ENCODE measurements at places on chromosomes 13 and 19. TPM values are rescaled to one million over a fixed set of nuclear protein-coding genes. Genes with fewer than 3 reads are reported as not detected.

Gene CFD
- total RNA-seq: 7.1 TPM

Gene RINL
- 1.1 TPM for total RNA-seq

Gene PSG3
- not detected for total RNA-seq

Gene SSC5D
- 38.0 TPM for total RNA-seq

Gene MCOLN1
- total RNA-seq: 4.6 TPM

Gene OR7C1
- total RNA-seq: not detected

Gene SIGLEC5
- total RNA-seq: not detected

Gene ZNF536
- not detected for total RNA-seq

Gene CAMSAP3
- total RNA-seq: not detected

Gene GNG7
- total RNA-seq: under 0.01 TPM

Gene SPTBN4
- total RNA-seq: 7.4 TPM

Gene DCLK1
- 6.9 TPM for total RNA-seq

Gene ZNF708
- total RNA-seq: 4.6 TPM

Gene ZNF578
- 3.5 TPM for total RNA-seq

Gene LGALS13
- total RNA-seq: not detected

Gene GJB2
- total RNA-seq: not detected

Gene ZNF229
- 11.0 TPM for total RNA-seq

Gene ANKRD24
- 1.2 TPM for total RNA-seq

Gene FPR1
- total RNA-seq: 0.11 TPM

Gene ZNF724
- total RNA-seq: 11.6 TPM

Gene SYT5
- total RNA-seq: 0.12 TPM

Gene ERICH4
- total RNA-seq: not detected

Gene BEST2
- not detected for total RNA-seq

Gene TSHZ3
- 14.0 TPM for total RNA-seq

Gene GPR12
- total RNA-seq: not detected

Measured in uterine smooth muscle cell (primary cell).